Activated T-cell treated with anti-CD3 and anti-CD28 coated beads, Interleukin-2, amount 50 U/mL, for 72 hours (primary cell): ENCODE measurements at places on chromosomes 3 and 15. TPM values are rescaled to one million over a fixed set of nuclear protein-coding genes. Genes with fewer than 3 reads are reported as not detected.

Gene GUCA1C
- not detected for total RNA-seq

GRCh38 chr3:67848299-67848698, 193.9 kb upstream of the SUCLG2 start:
- H3K27ac ChIP-seq, result no peak overlapping the region
- H3K36me3 ChIP-seq, result no peaks in the 10 kb centered on the region
- DNase-seq, result no peak
- H3K4me1 ChIP-seq, result no peaks in the 10 kb centered on the region
- no peaks in the 10 kb centered on the region for H3K27me3 ChIP-seq

DNA sequence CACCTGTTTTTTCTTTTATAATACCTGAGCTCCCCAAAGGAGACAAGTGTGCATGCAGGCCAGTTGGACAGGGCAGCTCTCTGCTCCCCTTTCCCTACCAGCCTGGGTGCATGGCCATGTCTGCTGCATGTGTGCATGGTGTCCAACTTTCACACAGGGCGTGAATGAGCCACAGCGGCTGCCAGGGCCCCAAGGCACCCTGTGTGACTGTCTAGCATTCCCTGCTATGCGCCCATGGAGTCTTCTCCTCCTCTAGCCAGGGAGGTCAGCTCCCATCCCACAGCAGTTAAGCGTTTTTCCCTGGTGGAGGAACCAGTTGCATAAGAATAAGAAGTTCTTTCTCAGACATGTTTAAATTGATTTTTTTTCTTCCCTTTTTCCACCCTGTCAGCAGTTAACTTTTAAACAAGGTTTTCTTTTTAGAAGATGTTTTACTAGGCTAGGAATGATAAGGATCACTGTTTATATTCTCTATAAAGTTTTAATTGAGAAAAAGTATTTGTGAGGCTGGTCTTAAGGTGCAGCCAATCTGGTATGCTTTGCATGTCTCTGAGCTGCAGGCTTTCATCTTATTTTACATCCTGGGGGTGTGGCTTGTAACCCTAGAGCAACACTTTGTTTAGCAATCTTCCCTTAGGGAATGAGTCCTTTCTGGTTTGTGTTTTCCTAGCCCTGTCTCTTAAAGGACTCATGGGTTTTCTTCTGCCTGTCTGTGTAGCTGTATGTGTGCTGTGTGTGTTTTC, 20.5 kb upstream of the OR5H1 start:
- no peak overlapping the region for H3K4me3 ChIP-seq
- no peaks in the 10 kb centered on the region for H3K36me3 ChIP-seq
- no peak overlapping the region for H3K27ac ChIP-seq
- DNase-seq, result no peak
- no peaks in the 10 kb centered on the region for H3K4me1 ChIP-seq

Gene LRRC31
- not detected for total RNA-seq

GRCh38 chr3:98567666-98568270, 25.6 kb downstream of the CPOX start:
- peak overlapping the region; percentile 86 for H3K27ac ChIP-seq
- DNase-seq, result peak; percentile 47
- H3K4me1 ChIP-seq, result peaks cover 75% of the 10 kb centered on the region

Gene LNP1
- 3.1 TPM for total RNA-seq

DNA sequence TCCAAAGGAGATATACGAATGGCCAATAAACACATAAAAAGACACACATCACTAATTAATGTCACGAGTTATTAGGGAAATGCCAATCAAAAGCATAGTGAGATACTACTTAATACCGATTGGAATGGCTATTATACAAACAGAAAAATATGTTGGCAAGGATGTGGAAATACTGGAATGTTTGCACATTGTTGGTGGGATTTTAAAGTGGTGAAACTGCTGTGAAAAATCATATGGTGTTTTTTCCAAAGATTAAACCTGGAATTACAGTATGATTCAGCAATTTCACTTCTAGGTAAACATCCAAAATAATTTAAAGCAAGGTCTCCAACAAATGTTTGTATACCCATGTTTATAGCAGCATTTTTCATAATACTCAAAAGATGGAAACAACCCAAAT, 765.5 kb downstream of the VGLL3 start:
- no peaks in the 10 kb centered on the region for H3K4me1 ChIP-seq
- H3K36me3 ChIP-seq, result peaks cover 2% of the 10 kb centered on the region
- DNase-seq, result no peak
- H3K27ac ChIP-seq, result no peak overlapping the region
- no peak overlapping the region for H3K4me3 ChIP-seq
- H3K27me3 ChIP-seq, result no peaks in the 10 kb centered on the region

DNA sequence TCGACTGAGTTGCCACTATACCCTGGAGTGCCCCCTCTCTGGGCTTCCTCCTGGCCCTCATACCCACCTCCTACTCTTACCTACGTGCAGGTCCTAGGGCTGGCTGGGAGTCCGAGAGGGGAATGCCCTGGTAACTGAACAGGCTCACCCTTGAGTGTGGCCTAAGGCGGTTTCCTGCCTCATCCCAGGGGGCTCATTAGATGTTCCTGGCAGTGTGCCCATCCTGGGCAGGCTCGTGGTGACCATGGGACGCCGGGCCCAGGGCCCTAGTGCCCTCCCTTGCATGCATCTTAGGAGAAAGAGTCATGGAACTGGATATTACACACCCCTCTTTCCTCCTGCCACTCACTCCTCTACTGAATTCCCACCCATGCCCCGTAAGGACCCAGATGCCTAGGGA, 2.8 kb downstream of the SEMA4B start:
- H3K27me3 ChIP-seq, result no peaks in the 10 kb centered on the region
- peaks cover 1% of the 10 kb centered on the region for H3K36me3 ChIP-seq
- H3K4me1 ChIP-seq, result peaks cover 29% of the 10 kb centered on the region
- H3K27ac ChIP-seq, result no peak overlapping the region

- DNase-seq, result no peak
- H3K27ac ChIP-seq, result no peak overlapping the region
- no peaks in the 10 kb centered on the region for H3K27me3 ChIP-seq
Measured at GRCh38 chr3:45635475-45636256, 41.1 kb downstream of the LIMD1 start.

DNA sequence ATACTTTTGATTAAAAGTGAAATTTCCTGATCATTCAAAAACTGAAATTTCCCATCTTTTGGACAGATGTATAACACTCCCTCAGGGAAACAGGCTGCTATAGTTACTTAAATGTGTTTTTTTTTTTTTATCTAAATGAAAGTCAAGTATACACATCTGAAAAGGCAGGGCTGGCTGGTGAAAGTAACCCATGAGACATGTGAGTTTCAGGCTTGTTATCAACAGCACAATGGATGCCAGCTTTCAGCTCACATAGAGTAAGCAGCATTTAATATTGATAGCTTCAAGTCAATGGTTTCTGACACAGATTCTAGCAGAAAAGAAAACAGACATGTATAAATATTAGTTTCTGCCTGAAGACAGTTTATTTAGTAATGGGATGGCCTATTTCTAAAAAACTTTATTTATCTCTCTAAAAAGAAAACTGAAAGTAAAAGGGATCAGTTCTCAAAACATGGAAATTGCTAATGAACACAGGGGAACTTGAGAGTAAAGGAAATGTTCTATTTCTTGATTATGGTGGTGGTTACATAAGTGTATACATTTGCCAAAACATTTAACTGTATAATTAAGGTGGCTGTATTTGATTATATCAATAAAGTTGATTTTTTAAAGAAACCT, 89.7 kb upstream of the CMC1 start:
- H3K36me3 ChIP-seq, result no peaks in the 10 kb centered on the region
- H3K27me3 ChIP-seq, result no peaks in the 10 kb centered on the region
- no peak for DNase-seq
- no peaks in the 10 kb centered on the region for H3K4me1 ChIP-seq
- H3K4me3 ChIP-seq, result no peak overlapping the region
- no peak overlapping the region for H3K27ac ChIP-seq

Gene HDC
- total RNA-seq, result 1.7 TPM

- peaks cover 78% of the 10 kb centered on the region for H3K4me1 ChIP-seq
- H3K27ac ChIP-seq, result peak overlapping the region; percentile 96
- no peaks in the 10 kb centered on the region for H3K36me3 ChIP-seq
- H3K4me3 ChIP-seq, result peak overlapping the region; percentile 78
- H3K27me3 ChIP-seq, result peaks cover 6% of the 10 kb centered on the region
- peak; percentile 93 for DNase-seq
Measured at GRCh38 chr3:12187448-12188327, 29.0 kb upstream of the TIMP4 start.

Gene DIPK2A
- total RNA-seq, result 10.4 TPM

- H3K27me3 ChIP-seq, result peaks cover 17% of the 10 kb centered on the region
- H3K36me3 ChIP-seq, result no peaks in the 10 kb centered on the region
- no peak for DNase-seq
- no peak overlapping the region for H3K4me3 ChIP-seq
- H3K27ac ChIP-seq, result no peak overlapping the region
Measured at GRCh38 chr15:68712886-68713285, 107.8 kb downstream of the ANP32A start.

Gene GOLGA6B
- total RNA-seq, result 0.51 TPM

Gene PDZRN3
- total RNA-seq, result not detected

DNA sequence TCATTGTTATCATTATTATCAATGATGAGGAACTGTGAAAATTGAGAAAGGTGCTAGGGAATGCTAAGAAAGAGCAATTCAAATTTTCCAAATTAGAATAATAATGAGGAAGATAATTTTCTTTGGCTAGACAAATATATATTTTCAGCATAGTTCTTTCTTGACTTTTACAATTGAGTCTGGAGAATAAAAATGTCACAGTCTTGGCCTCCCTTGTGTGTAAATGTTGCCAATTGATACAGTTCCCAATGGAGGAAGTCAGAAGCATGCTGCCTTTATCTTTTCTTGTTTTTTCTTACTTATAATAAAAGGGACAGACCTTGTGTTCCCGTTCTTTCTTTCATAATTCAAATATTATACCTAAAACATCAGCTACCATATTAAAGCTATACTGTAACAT, 774.4 kb downstream of the SI start:
- H3K4me1 ChIP-seq, result no peaks in the 10 kb centered on the region
- no peak overlapping the region for H3K4me3 ChIP-seq
- no peak for DNase-seq
- H3K27me3 ChIP-seq, result no peaks in the 10 kb centered on the region
- no peak overlapping the region for H3K27ac ChIP-seq
- H3K36me3 ChIP-seq, result no peaks in the 10 kb centered on the region

GRCh38 chr3:19148768-19149091, 420 bp downstream of the KCNH8 start:
- H3K27ac ChIP-seq, result no peak overlapping the region
- peaks cover 34% of the 10 kb centered on the region for H3K27me3 ChIP-seq
- peaks cover 1% of the 10 kb centered on the region for H3K36me3 ChIP-seq
- peaks cover 8% of the 10 kb centered on the region for H3K4me1 ChIP-seq
